Activated gamma-delta T cell treated with Interleukin-2 at 50 U/mL for 16 hours (primary cell): ENCODE measurements at places on chromosomes 16 and 17.
A peak's percentile ranks its signal among the peaks of the same experiment; 100 is the strongest.

- no peak for DNase-seq
These were observed 29.9 kb upstream of the GINS2 start for GRCh38 chr16:85718682-85719081.

DNA sequence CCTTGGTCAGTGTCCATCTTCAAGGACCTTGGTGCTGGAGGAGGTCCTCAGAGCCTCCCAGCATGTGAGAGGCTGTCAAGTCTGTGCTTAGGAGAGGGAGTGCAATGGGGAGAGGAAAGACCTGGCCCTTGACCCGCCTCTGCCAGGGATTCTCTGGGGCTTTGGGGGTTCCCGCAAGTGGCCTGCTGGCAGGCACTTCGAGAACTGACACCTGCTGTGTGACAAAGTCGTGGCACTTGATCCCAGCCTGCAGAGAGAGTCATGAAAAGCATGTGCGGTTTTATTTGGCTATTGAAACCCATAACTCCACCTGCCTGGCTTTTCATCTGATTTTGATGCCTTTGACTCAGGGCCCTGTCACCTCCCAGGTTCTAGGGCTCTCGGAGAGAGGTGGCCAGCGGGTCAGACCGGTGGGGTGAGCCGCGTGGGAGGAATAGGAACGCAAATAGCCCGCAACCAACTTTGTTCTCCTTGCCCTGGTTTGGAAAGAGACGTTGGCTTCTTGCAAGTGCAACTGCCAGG lies 42.8 kb upstream of the GSE1 start:
- peak; percentile 26 for DNase-seq

DNA sequence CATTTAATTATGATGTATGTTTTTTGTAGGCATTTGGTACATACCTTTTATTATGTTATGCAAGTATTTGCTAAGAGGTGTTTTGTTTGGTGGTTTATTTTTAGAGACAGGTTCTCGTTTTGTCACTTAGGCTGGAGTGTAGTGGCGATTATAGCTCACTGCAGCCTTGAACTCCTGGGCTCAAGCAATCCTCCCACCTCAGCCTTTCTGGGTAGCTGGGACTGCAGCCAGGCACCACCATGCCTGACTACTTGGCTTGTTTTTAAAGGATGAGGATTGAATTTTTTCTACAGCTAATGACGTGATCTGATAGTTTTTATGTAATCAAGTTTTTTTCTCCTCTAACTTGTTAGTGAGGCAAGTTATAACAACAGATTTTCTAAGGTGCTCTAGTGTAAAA lies 199.6 kb downstream of the SPECC1 start:
- DNase-seq: no peak

GRCh38 chr17:6430769-6431168 lies 4.2 kb downstream of the AIPL1 start:
- DNase-seq: no peak

GRCh38 chr17:18950944-18951905 lies 740 bp upstream of the SLC5A10 start:
- DNase-seq: no peak

DNA sequence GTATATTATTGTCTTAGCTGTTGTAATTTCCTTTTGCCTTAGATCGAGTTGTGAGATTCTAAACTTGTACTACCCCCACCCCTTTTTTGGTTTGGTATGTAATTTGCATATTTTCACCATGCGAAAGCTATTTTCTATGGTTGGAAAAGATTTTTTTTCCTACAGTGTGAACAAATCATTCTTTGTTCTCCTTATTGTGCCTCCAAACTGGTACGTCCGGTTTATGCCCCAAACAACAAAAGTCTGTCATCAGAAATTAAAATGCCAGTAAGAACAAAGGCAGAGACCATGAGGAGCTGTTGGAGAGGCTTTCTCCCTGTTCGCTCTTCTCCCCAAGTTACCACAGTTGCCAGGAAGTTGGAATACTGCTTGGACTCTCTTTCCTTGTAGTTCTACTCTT lies 66.1 kb downstream of the BCAS3 start:
- DNase-seq: no peak

DNA sequence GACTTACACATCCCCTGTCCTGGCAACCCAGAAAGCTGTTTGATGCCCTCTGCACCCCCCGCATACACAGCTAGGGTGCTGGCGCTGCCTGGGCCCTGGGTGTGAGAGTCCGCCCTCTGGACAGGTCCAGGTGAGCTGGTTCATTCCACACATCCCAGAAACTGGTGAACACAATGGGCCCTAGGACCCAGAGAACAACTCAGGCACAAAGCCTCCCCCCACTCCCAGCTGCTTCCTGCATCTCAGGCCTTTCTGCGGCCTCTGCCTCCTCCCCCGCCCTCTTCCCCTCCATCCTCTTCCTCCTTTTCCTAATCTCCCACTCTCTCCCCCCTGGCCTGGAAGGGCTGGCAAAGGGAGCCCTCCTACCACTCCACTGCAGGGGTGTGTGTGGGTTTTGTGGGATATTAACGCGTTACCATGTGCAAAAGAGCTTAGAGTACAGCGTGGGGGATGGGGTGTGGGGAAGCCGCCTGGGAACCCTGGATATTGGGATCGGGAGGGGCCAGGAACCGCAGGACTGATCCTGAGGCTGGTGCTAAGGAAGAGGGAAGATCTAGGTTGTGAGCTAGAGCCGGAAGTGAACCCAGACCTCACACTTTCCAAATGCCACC lies 1.6 kb upstream of the PPP1R9B start:
- peak; percentile 54 for DNase-seq

DNA sequence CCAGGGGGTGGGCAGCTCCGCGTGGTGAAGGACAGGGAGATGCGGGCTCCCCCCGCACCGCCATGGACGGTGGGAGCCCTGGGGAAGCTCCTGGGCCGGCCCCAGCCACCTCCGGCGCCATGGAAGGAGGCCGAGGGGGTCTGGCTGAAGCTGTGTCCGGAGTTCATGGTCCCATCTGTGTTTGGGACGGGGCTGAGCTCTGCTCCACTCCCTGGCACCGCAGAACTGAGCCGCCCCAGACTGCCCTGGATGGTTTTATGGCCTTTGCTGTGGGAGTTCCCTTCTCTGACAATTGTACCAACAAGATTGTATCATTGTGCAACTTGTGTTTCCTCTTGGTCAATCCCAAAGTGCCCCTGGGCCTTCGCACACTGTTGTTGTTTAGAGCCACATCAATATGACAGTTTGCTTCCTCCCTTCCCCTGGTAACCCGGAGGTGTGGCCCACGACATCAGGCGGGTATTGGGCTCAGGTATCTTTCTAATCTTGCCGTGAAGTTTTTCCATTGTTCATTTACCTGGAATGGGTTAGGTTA lies 942 bp downstream of the KRT23 start:
- DNase-seq: no peak

DNA sequence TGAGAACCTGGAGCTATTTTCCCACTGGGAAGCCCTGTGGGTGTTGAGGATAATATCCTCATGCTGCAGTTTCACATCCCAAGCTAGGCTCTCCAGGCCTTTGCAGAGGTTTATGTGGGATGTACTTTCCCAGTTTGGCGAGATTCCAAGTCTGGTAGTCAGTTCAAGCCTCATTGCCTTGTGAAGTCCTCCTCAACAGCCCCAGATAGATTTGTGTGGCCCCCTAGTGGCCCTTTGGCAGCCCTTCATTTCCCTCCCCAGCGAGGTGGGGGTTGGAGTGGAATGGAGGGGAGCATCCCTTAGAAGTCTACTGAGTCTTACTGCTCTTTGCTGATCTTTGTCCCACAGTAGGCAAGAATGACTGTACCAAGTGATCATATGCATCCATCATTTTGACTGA lies 137.9 kb downstream of the CDH11 start:
- DNase-seq: no peak

- DNase-seq: no peak
These were observed 31.9 kb downstream of the PDIA2 start for GRCh38 chr16:314795-315299.

DNA sequence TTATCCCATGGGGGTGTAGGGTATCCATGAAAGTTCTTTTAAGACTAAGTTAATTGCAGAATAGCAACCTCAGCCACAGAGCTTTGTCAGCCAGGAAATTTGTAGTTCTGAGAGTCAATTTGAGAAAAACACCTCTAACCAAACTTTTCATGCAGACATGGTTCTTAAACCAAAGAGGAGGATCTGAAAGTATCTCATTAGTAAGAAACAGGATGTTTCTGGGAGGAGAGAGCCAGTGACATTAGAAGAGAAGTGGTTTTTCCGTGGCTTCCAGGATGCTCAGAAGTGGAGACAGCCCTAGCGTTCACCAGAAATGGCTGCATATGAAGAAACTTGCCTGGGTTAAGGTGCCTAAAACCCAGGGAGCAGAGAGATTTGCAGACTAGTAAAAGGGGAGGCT lies 7.9 kb downstream of the GNAO1 start:
- no peak for DNase-seq

DNA sequence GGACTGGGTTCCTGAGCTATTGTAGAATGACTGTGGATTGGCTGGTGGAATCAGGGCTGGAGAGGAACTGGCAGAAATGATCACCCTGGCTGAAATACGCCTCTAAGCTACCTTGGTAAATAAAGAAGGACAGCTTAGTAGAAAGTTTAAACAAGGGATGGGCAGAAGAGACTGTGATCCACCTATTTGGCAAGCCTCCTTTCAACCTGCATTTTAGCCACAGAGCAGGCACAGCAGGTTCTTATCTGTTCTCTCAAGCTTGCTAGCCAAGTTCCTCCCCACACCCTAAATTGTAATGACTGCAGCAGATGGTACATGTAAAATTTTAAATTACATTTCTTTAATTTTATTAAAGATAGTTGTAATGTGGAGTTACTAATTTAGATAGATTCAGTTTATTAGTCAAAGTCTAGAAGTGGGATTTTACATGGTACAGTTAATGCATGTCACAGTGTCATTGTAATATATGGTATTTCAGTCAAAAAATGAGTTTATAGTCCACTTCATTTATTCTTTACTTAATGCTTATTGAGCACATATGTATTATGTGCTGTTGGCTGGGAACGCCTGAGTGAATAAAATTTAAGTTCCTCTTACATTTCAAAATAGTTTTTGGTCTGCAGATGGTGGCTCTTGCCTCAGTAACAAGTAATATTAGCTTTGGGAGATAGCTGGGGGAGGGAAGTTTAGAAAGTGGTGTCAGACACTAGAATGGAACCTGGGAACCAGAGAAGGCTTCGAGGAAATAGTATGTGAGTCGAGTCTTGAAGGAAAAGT lies 11.2 kb downstream of the EPN2 start:
- DNase-seq: no peak

- no peak for DNase-seq
These were observed 5.9 kb upstream of the MMD start for GRCh38 chr17:55427587-55427882.

DNA sequence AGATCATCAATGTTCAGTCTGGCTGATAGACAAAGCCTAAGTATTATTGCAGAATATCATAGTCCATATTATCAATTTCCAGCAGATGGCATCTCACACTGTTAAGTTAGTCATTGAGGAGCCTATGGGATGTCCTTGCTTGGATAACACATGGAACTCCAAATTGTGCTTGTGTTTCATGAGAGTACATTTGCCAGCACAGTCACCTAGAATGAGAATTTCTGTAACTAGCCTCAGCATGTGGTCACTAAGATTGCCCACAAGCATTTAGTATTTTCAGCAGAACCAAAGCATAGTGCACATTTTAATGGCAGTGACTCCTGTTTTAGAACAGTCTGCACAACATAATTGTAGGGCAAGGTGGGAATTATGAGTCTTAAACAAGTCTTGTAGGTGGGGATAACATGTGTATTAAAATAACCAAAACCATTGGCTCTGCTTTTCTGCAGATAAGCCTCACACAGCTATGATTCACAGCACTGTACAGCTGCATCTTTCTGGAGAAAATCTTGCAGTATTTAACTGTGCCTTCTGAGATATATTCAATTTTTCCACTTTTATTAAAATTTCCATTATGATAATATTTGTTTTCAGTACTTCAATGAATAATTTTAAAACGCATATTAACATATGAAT lies 882.8 kb upstream of the SOX9 start:
- DNase-seq: no peak

DNA sequence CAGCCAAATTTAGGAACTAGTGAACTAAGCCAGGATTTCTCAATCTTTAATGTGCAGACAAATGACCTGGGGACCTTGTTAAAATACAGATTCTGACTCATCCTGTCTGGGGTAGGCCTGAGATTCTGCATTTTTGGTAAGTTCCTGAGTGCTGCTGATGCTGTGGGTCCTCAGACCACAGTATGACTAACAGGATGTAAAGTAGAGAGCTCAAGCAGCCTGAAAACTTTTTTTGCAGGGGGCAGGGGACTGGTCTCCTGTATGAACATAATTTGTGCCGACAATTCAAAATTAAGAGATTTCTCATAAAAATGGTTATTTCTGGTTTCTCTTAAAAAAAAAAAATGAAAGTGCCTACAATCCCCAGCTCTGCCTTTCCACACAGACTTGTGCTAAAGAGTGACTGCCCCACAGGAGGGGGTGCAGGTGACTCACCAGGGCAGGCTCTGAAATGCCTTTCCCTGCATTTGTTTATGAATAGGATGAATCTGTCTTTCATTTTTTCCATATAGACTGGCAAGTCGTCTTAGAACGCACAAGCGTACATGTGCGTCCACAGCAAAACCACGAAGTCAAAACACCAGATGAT lies 271.5 kb downstream of the PHKB start:
- DNase-seq: no peak

DNA sequence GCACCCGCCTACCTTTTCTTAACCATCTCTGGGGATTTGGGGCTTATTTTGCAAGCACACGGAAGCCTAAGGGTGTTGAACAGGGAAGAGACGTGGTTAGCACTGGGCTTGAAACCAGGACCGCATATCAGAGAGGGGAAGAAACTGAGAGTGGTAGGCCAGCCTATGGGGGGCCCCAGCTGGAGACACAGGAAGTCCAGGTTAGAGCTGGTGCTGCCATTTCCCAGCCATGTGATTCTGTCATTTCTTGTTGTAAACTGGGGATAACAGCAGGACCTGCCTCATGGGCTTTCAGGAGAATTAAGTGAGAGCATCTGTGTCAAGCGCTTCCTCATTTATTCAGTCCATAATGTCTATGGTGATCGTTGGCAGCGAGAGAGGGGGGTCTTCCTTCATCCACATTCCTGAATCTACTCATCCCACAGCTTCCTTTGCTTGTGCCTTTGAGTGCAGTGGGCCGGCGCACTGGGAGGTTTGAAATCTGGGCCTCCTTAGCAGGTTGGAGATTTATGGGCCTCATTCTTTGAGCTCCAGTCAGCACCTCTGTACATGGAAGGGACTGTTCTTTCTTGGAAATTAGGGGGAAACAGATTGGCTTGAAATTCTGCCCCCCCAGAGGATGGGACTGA lies 20.1 kb downstream of the NKD1 start:
- no peak for DNase-seq
